ENCODE measurements at places on chromosomes 16 and 17.

GRCh38 chr17:77106874-77107358, 33.9 kb upstream of the SEC14L1 start:
- no peak for DNase-seq

GRCh38 chr16:4246777-4247459, 5.0 kb upstream of the SRL start:
- no peak for DNase-seq

GRCh38 chr17:81287152-81287551, 8.0 kb downstream of the SLC38A10 start:
- DNase-seq = no peak

DNA sequence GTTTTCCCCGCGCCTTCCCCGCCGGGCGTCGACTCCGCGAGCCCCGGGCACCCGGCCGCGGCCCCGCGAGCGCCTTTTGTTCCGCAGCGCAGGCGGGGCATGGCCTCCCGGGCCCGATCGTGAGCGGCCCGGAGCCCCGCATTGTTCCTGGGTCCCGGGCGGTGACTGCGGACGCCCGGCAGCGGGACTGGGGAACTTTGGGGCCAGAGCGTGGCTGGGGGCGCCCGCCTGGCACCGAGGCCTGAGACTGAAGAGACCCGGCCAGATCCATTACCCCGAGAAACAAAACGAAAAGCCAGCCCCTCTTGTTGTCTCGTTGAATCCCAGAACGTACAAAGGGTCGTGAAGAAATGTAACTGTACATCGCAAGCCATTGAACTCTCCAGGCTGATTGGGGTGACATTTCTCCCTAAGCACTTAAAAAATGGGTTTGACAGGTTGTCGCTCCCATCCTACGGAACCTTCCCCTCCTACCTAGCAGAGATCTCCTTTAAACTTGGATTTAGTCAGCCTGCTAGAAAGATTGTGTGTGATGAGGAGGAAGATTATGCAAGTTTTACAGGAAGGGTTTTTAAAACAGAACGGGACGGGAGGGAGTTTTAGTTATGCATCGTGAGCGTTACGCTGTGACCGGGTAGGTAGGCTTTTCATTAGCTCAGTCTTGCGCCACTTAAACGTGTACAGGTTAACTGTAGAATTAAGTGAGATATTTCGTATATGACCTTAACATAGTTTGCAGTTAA, 825 bp downstream of the METTL9 start:
- DNase-seq = no peak

DNA sequence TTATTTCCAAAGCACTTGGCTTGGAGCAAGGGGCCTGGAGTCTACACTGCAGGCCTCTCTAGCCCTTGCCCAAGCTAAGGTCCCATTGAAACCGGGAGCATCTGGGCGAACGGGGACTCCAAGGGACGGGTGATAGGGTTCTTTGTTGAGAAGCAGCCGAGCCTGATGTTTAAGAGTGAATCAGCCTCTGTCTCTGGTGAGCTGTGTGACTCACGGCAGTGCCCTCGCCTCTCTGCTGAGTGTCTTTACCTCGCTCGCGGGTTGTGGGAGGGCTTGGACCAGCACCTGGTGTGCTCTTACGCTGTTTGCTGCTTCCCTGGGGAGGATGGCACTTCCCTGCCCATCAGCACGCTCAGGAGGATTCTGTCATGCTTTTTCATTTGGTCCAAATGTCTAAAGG, 1.3 kb downstream of the HGS start:
- no peak for DNase-seq

- DNase-seq = no peak
These were observed 7.6 kb downstream of the CLTC start for GRCh38 chr17:59627274-59627673.

- DNase-seq = no peak
These were observed 7.9 kb downstream of the SPOP start for GRCh38 chr17:49670002-49670401.

DNA sequence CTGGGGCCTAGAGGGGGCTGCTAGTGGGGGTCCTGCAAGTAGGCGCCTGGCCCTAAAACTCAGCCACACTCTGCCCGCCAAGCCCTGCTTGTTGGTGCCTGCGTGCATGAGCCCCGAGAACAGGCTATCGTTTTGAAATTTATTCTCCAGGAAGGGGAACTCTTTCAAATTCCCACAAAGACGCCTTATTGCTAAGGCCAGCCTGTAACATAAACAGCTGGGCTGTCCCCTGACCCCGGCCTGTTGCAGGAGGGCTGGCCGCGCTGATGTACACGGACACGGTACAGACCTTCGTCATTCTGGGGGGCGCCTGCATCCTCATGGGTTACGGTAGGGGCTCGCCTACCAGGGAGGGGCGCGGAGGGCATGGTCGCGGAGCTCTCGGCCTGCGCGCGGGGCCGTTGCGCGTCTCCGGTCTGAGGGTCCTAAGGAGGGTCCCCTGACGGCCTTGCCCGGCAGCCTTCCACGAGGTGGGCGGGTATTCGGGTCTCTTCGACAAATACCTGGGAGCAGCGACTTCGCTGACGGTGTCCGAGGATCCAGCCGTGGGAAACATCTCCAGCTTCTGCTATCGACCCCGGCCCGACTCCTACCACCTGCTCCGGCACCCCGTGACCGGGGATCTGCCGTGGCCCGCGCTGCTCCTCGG, 4.3 kb downstream of the SLC5A2 start:
- no peak for DNase-seq

- DNase-seq = no peak
These were observed 6.1 kb upstream of the ENDOV start for GRCh38 chr17:80408872-80409271.

- no peak for DNase-seq
These were observed 506 bp upstream of the COG7 start for GRCh38 chr16:23453338-23454052.

GRCh38 chr17:48471817-48472410, 41.9 kb upstream of the SKAP1 start:
- no peak for DNase-seq

- no peak for DNase-seq
These were observed 12.1 kb downstream of the SCNN1G start for GRCh38 chr16:23194497-23195221.

GRCh38 chr16:59632276-59632855, 898.2 kb upstream of the GOT2 start:
- DNase-seq = no peak

DNA sequence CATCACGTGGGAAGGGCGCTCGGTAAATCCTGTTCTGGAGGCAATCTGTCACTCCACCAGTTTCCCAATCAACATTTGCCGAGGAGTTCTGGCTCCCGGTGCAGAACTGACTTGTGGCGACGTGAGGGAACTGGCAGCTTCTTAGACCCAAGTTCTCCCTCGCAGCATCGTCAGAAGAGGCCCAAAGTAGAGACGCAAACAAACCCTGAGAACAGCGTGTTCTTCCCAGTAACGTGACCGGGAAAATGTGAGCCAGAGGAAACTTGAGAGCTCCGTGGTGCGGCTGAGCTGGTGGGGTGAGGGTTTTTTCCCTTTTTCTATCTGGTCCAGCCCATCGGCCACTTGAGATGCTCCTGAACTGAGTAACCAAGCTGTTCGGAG, 158.9 kb upstream of the CACNG5 start:
- no peak for DNase-seq

GRCh38 chr16:12228602-12229499, 252.3 kb downstream of the SNX29 start:
- DNase-seq = peak; percentile 48

DNA sequence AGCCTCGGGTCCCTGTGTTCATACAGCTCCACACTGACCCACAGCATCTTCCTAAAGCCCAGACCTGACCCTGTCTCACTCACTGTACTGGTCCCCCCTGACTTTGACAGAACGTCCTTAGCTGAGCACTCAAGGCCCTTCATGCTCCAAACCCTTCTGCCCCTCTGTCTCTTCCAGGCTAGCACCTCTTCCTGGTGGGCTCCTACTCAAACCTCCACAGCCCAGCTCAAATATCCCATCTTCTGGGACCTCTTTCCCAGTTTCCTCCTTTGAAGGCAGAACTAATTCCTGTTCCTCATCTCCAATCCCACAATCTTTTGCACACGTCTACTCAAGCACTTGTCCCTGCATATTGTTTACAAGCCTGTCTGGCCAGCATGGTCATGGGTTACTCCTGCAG, 8.8 kb downstream of the GRIN2C start:
- no peak for DNase-seq

DNA sequence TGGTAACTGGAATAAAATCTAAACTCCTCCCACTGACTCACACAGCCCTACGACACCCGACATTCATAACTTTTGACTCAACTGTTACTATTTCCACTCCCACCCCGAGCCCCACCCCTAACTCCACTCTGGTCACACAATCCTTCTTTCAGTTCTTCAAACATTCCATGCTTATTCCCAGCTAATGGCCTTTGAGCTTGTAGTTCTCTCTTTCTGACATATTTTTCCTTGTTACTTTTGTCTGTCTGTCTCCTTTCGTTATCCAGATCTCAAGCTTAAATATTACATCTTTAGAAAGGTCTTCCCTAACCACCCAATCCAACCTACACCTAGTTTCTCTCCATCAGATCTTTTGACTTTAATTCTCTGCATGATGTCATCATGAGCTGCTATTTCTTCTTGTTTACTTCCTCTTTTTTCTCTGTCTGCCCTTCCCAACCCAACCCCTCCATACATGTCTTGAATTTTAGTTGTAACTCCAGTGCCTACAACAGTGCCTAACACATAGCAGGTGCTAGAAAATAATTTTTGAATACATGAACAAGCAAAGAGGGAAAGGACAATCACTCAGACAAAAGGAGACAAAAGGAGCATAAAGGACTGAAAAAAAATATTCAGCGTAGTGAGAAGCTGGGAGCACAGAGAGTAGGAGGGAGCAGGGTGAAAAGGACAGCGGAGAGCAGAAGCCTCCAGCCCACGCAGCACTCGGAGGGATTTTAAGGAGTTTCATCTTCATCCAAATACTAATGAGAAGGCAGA, 65.2 kb upstream of the SMIM36 start:
- DNase-seq = no peak

- DNase-seq = peak; percentile 34
These were observed 102.7 kb downstream of the ABCC6 start for GRCh38 chr16:16120382-16121184.

- DNase-seq = no peak
These were observed 220 bp upstream of the ARHGAP44 start for GRCh38 chr17:12789075-12789480.

DNA sequence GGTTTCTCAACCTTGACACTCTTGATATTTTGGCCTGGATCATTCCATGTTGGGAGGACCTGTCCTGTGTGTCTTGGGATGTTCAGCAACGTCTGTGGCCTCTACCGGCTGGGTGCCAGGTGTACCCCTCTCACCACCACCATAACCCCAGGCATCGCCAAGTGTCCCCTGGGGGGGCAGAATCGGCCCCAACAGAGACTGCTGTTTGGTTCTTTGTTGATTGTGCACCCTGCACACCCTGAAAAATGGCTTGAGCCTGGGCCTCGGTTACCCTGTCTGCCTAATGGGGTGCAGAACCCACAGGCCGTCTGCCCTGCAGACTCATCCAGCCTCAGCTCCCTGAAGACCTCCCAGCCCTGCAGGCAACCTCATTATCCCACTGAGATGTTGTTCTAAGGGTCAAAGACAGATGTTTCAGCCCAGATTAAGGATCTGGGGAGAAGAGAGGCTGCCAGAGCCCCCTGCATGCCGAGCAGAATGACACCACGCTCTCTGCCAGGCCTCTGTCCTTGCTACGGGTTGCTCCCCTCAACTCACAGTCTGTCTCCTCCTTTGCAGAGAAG, 9.2 kb downstream of the CACNG1 start:
- DNase-seq = no peak

GRCh38 chr17:45269912-45270311, 8.0 kb upstream of the SPATA32 start:
- no peak for DNase-seq

DNA sequence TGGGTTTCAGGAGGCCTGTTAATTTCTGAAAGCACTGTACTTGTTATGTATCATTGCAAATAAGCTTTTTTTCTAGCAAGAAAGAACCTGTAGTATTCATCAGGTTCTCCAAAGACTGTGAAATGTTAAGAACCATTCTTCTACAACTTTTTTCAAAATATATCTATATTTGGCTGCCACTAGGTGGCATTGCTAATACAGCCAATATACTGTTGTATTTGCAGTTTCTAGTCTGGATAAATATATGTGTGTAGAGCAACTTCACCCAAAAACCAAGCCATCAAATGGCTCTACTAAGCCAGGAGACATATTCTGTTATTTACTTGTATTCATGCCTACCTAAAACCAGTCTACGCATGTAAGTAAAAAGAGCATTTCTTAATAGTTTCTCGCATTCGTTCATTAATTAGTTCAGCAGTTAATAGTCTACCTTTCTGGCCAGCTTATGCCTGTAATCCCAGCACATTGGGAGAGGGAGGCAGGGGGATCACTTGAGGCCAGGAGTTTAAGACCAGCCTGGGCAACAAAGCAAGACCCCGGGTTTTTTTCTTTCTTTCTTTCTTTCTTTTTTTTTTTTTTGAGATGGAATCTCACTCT, 39.5 kb downstream of the VMP1 start:
- DNase-seq = no peak

- DNase-seq = no peak
These were observed 992 bp downstream of the NLRC3 start for GRCh38 chr16:3576211-3576610.

DNA sequence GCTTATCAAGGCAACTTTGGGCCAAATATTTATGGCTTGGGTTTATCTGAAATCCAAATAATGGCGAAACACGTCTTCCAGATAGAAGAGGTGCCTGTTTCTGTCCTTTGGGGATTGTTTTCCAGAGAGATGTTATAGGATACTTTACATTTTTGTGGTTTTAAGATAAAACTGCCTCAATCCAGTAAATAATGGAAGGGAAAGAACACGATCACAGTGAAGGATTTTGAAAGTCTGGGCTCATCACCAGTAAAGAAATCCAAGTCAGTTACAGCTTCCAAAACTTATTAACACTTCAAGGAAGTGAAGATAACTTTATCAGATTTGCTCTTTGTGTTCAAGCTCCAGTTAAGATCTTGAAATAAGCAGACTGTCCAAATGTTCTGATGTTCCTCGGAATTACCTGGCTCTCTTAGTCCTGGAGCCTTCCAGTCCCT, 30.1 kb downstream of the DNAH2 start:
- DNase-seq = no peak

DNA sequence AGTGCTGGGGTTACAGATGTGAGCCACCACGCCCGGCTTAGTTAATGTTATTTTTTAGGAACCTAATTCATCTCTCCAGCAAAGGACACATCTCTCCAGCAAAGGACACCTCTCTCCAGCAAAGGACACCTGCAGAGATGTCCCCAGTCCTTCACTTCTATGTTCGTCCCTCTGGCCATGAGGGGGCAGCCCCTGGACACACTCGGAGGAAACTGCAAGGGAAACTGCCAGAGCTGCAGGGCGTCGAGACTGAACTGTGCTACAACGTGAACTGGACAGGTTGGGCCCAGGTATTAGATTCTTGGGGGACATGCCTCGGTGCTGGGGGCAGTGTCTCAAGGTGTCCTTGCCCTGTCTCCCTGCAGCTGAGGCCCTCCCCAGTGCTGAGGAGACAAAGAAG, 4.7 kb downstream of the PFAS start:
- no peak for DNase-seq

- no peak for DNase-seq
These were observed 22.2 kb upstream of the TOX3 start for GRCh38 chr16:52568983-52569690.

- no peak for DNase-seq
These were observed 128.2 kb downstream of the HS3ST3B1 start for GRCh38 chr17:14429084-14429483.
